ENCODE measurements at places on chromosomes 11 and 22.

DNA sequence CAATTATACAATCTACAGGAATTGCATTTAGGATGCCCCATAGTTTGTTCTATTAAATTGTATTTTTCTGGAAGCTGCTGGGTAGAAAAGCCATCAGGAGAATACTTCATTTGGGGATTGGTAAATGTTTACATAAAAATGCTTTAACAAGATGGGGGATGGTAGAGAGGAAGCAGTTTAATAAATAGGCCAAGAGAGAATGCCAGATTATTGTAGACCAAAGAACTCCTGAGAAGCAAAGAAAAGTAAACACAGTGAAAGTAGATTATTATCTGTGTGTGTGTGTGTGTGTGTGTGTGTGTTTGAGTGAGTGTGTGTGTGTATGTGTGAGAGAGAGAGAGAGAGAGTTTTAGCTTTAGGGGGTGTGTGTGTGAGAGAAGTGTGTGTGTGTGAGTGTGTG is 820.4 kb upstream of the CCDC90B start:
- no peak for DNase-seq

- DNase-seq: no peak
Measured at GRCh38 chr22:40029189-40029890, 34.6 kb downstream of the FAM83F start.

DNA sequence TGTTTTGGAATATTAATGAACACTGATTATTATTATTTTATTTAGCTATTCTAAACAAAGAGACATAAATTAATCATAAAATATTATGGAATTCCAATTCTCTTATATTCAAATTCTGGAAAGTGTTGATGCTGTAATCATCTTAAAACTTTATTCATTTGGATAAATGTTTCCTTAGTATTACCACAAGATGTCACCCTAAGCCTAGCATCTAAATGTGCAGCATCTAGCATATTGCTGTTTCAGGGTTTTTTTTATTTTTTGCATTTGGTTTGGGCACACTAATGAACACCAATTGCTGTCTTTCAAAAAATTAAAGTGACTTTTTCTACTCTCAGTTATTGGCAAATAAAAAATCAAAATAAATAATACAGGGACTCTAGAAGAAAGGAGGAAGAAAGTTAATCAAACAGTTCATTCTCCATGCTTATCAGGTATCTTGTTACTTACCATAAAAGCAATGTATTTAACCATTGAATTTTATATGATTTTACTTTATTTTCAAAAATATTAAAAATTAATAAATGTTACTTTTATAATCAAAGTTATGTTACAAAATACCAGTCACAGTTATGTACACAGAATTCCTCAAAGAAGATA is 31.8 kb downstream of the DLG2 start:
- DNase-seq: no peak

DNA sequence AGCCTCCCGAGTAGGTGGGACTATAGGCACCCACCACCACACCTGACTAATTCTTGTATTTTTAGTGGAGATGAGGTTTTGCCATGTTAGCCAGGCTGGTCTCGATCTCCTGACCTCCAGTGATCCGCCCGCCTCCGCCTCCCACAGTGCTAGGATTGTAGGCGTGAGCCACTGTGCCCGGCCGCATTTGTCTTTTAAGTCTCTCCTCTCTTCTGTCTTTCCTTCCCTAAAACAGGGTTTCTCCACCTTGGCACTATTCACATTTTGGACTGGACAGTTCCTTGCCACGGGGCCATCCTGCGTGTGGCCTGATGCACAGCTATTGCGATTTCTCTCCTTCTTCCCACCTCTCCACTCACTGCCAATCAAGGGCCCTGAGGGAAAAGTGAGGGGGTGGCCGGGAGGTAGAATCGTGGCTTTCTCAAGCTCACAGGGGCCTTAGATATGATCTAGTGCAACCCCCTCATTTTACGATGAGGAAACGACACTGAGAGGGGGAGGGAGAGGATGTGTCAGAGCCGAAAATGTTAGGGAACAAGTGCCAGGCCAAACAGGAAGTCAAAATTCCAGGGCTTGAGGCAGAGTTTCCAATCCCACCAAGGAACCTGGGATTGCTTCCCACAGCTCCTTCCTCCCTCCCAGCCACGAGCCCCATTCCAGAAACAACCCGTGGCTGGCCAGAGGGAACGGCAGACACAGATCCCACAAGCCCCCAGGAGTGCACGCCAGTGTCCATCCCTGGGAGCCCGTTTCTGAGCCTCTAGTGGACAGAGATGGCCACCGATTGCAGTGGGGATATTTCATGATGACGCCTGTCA is 21.2 kb downstream of the SCGB1A1 start:
- no peak for DNase-seq

- DNase-seq: no peak
Measured at GRCh38 chr11:27158456-27159334, 118.1 kb downstream of the BBOX1 start.

DNA sequence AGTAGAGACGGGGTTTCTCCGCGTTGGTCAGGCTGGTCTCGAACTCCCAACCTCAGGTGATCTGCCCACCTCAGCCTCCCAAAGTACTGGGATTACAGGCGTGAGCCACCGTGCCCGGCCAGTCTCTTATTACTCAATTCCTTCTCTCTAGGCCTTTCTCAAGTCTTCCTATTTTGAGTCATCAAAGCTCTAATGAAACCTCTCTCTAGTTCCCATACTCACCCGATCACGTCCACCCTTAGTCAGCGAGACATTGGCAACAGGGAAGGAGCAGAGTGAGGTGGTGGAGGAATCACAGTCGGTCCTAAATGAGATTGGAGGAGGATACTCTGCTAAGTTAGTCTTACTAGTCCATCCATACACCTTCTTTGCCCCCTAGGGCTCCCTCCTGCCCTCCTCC is 5.0 kb downstream of the BSCL2 start:
- DNase-seq: no peak

- no peak for DNase-seq
Measured at GRCh38 chr11:130553306-130553705, 104.9 kb downstream of the ADAMTS15 start.

- no peak for DNase-seq
Measured at GRCh38 chr22:35648066-35649025, at the start of gene APOL6. APOL6 (plus strand) TSS chr22:35648446; CDS start chr22:35656426, 7,980 bp downstream.

DNA sequence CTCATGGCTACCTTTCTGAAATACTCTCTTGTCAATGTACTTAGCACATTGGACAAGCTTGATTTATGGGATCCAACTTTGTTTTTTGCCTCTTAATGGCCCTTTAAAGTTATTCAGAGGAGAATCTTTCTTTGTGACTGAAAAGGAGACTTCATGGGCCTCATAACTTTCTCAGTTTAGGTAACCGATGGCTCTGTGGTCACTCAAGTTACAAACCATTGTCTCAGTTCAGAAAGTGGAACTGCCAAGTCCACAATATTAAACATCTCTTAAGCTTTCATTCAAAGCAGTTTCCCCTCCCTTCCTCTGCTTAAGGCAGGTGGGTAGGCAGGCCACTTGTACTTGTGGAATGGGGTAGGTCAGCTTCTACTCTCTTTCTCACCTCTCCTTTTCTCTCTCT is 12.3 kb upstream of the ARL14EP start:
- DNase-seq: no peak

DNA sequence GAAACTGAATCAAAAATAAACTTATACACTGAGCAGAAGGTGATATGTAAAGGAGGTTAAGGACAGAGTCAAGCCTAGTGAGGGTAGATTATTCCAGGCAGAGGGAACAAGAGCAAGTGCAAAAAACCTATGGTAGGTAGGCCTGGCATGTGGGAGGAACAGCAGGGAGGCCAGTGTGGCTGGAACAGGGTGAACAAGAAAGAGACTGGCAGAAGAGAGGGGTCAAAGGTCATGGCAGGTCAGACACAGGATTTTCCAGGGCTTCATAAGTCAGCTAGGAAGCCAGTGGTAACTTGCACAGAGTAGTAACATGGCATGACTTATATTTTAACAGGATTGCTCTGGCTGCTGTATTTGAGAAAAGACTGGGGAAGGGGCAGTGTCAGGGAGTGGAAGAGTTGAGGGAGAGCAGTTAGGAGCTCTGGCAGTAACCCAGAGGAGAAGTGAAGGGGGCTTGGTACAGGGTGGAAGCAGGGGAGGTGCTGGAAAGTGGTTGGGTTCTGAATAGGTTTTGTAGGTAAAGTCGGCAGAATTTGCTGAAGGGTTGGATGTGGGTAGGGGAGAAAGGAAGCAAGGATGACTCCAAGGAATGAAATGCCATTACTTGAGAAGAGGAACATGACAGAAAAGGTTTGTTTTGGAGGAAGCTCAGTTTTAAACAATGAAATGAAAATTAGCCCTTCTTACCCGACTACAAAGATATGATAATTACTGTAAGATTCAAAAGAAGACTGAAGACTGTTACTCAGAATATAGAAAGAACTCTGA is 86.2 kb downstream of the ZNRF3 start:
- DNase-seq: no peak

- no peak for DNase-seq
Measured at GRCh38 chr11:119790476-119790875, 61.5 kb upstream of the NECTIN1 start.

GRCh38 chr11:77316733-77317342 is 15.4 kb upstream of the GDPD4 start:
- DNase-seq: no peak

DNA sequence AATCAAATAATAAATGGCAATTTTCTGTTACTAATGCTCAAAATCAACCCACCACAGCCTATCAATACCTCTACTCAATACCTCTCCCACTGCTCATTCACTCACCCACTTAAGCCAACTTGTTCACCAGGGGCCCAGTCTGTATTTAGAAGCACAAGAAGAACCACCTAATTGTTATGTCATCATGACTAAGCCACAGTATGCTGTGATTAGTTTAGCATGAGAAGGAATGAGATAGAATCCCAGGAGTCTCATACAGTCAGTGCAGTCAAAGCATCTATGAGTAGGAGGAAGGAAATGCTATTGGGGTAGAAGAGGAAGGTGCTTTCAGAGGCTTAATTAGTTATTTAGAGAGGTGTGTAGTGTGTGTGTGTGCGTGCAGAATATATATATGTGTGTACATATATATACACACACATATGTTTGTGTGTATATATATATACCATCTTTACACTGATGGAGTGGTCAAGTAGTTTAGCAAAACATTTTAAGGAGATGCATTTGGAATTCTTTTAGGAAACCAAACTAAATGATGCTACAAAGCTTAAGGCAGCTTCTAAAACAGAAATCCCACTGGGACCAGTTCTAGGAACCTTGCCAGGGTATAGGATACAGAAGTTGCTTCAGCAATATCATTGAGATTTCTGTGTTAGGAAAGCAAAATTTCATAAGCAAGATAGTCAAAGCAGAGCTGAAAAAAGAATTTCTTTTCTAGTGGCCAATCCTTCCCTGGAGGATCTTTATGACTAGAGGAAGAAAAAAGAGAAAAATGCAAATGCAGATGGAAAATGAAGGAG is 27.5 kb downstream of the KCNA4 start:
- DNase-seq: no peak

- no peak for DNase-seq
Measured at GRCh38 chr22:32802237-32802765, 796 bp downstream of the TIMP3 start.

GRCh38 chr11:119764108-119764868 is 35.3 kb upstream of the NECTIN1 start:
- DNase-seq: no peak

- no peak for DNase-seq
Measured at GRCh38 chr11:61959114-61959513, 8.3 kb downstream of the FTH1 start.

- no peak for DNase-seq
Measured at GRCh38 chr11:1652771-1653540, 23.4 kb downstream of the KRTAP5-5 start.

- no peak for DNase-seq
Measured at GRCh38 chr11:113647856-113648255, 58.3 kb downstream of the TMPRSS5 start.

DNA sequence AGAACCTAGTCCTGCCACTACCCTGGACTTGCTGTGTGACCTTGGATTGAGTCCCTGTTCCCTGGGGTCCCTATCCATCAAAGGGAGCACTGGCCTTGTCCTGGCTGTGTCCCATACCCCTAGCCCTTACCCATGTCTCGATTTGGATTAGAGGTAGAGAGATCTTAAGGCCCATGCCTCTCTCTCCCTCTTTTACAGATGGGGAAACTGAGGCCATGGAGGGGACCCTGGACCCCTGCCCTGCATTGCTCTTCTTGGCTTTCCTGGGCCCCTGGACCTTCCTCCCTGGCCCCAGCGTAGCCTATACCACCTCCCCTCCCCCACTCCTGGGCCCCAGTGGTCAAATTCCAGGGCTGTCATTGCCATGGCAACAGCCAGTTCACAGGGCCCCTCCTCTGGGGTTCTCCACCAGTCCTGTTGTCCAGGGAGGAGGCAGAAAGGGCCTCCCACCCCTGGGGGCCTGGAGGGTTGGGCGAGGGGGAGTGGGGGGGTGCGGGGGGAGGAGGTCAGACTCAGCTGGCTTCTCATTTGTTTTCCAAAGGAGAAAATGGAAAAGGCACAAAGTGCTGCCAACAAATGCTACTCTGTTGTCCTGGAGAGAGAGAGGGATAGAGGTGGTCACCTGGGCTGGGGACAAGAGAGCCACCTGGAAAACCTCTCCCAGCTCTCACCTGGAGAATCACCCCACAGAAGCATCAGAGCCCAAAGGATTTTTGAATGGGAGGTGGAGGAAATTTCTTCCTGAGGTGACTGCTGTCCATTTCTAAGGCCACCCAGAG is 23.3 kb downstream of the ARHGEF17 start:
- DNase-seq: no peak

GRCh38 chr22:44080936-44081861 is 57.1 kb downstream of the PARVB start:
- DNase-seq: no peak

Data from cortex of kidney (tissue), 1 donor.